ENCODE measurements at places on chromosomes 5 and 9.

- no peak for DNase-seq
These were observed 110.0 kb downstream of the ROR2 start for GRCh38 chr9:91839926-91840465.

DNA sequence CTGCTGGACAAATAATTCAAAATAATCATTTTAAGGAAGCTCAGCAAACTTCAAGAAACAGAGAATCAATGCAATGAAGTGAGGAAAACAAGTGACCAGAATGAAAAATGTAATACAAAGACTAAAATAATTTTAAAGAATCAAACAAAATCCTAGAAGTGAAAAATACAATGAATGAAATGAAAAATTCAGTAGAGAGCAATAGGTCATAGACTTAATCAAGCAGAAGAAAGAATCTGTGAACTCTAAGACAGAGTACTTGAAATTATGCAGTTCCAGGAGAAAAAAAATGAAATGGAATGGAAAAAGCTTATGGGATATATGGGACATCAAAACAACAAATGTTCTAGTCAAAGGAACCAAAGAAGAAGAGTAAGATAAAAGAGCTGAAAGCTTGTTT, 11.8 kb upstream of the ZDHHC21 start:
- DNase-seq: no peak

- DNase-seq: no peak
These were observed 14.7 kb downstream of the EQTN start for GRCh38 chr9:27282269-27282668.

GRCh38 chr5:81909677-81910076, 62.1 kb upstream of the ATG10 start:
- no peak for DNase-seq

GRCh38 chr5:60843386-60843935, 608 bp downstream of the ELOVL7 start:
- no peak for DNase-seq
